ENCODE measurements at places on chromosomes 7 and 10.

DNA sequence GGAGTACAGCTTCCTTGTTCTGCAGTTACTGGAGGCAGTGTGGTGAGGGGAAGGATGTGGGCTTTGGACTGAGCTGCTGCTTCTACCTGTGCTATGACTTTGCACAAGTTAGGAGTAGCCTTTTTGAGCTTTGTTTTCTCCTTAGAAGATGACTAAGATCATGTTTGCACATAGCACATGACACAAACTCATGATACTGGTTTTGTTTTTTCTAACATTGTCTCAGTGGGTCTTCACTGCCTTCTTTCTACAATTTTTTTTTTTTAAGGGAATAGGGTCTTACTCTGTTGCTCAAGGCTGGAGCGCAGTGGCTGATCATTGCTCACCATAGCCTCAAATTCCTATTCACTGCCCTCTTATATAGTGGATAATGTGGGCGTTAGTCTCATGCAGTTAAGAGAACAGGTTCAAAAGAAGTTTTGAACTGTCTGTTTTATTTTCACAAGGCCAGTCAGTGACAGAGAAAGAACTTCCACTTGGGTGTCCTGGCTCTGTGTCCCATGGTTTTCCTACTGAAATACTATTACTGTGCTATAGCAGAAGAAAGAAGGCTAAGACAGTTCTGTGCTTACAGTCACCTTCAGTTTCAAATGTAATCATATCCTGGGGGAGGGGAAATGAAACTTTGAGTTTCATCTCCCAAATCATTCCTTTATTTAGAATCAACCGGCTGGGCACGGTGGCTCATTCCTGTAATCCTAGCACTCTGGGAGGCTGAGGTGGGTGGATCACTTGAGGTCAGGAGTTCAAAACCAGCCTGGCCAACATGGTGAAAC, 72.0 kb downstream of the KAT6B start:
- DNase-seq: peak; percentile 32

- DNase-seq: no peak
Measured at GRCh38 chr10:77955136-77955535, 28.6 kb upstream of the DLG5 start.

- no peak for DNase-seq
Measured at GRCh38 chr10:97943294-97943693, 87.1 kb downstream of the CRTAC1 start.

DNA sequence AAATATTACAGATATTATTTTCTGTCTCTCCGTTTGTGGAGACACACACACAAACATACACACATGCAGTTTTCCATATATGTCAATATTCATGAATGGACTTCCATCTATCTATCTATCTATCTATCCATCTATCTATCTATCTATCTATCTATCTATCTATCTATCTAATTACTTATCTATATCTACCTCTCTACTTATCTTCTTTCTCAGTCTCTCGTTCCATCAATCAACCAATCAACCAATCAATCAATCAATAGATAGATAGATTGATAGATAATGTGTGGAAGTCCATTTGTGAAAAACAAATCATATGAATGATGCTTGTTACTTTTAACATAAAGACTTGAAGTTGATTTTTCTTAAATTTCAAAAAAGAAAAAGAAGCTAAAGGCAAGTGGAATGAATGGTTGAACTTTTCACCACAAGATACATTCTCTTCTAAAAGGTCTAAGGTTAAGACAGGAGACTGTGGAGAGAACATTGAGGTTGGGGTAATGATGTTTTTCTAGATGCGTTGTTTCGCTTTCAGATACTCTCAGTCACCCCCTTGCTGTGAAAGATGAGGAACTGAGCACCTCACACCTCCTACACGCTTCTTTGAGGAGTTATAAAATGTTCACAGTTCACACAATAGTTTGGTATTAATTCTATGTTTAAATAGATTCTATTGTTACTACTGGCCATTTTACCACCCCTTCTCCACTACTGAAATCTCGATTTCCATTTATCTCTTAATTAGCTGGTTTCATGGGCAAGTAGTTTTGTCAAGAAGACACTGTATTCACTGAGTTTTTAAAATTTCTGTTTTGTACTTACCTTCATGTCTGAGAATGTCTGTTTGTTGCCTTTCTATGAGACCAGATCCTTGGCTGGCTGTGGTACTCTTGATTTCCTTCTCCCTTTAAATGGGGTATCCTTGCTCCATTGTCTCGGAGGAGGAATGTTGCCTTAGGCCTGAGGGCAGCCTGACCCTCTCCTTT, 114.1 kb downstream of the EMX2 start:
- no peak for DNase-seq

GRCh38 chr10:16545116-16545736, 23.5 kb upstream of the C1QL3 start:
- no peak for DNase-seq

- no peak for DNase-seq
Measured at GRCh38 chr10:123327450-123327849, 173.2 kb downstream of the BUB3 start.

DNA sequence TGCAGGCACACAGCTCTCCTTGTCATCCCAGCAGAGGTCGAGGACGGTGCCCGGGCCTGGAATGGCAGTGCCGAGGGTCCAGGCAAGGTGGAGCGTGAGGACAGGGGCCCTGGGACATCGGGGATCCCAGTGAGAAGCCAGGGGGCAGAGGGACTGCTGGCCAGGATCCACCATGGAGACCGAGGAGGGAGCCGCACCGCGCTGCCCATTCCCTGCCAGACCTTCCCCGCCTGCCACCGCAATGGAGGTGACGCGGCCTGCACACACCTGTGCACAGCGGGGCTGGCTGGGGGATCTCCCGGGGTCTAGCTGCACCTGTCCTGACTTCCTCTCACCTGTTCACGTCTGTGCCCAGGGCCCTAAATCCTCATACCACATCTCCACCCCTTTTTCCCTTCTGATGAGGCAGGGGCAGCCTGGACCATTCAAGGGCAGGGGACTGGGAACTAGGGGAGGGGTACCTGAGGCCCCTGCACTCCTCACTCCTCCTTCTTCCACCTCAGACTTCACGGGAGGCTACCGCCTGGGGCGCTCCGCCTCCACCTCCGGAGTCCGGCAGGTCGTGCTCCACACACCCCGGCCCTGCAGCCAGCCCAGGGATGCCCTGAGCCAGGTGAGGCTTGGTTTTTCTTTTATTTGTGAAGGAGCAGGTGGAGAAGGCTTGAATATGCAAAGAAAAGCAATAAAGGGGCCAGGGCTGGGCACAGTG, 6.9 kb downstream of the NYAP1 start:
- DNase-seq: no peak

GRCh38 chr10:129497013-129497412, 30.0 kb downstream of the MGMT start:
- no peak for DNase-seq

DNA sequence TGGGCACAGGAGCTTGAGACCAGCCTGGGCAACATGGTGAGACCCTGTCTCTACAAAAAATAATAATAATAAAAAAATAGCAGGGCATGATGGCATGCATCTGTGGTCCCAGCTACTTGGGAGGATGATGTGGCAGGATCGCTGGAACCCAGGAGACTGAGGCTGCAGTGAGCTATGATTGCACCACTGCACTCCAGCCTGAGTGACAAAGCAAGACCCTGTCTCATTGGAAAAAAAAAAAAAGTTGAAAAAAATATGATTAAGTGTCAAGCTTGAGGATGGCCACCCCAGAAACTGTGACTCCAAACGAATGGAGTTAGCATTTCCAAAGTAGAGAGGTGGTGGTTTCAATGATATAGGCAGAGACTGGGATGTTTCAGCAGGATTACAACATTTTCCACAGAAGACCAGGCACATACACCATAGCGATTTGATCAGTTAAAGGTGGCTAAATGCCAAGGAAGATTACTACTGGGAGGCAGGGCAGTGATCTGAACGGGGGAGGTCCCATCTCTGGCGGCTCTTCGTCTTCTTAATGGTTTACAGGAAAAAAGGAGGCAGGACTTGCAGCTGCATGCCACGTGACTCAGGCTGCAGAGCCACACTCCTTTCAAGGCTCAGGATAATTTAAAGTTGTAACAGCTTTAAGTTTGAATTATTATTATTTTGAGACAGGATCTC, 250.6 kb upstream of the GALNT17 start:
- no peak for DNase-seq

GRCh38 chr7:143047326-143047725, 4.8 kb upstream of the OR6V1 start:
- no peak for DNase-seq

DNA sequence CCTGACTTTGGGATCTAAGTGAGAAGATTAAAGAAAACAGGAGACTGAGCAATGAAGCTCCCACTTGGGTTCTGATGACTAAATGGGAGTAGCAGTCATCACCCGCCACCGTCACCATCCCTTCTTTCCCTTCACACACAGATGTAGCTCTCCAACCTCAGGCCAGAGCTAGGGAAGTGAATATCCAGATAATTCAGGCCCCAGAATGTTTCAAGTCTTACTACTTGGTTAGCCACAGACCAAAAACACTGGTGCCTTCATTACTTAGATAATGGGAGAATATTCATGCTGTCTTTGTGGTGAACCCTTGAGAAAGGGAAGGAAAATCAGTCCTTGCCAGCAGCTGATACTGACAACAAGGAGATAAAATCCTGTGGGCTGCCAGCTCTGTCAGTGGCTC, 100.7 kb downstream of the OSBPL3 start:
- no peak for DNase-seq

DNA sequence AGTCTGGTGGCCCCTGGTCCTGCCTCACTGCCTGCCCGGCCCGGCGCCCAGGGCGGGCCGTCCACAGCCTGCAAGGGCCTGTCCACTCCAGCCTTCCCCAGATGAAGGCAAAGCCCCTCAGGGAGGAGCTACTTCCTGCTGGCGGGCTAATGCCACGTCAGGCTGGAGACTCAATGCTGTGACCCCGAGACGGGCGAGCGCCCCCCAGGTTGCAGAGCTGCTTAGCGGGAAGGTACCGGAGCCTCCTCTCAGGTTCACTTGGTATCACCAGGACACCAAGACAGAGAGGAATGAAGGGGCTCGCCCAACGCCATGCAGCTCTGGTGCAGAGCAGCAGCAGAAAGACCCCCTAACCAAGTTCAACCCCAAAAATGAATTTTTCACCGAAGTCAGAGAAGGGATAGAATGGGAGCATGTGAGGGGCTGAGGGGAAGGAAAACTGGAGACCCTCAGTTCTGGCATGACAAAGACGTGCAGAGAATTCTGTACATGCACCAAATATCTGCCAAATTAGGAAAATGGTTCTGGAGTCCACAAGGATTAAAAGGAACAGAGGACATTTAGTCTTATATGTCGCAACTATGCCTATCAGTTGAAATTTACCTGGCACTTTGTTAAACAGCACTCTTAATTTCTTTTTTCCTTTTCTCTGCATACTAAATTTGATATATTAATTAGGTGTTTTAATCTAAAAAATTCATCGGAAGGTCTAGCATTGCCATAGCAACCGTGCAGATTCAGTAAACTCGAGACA, 2.8 kb downstream of the STK32C start:
- DNase-seq: no peak

DNA sequence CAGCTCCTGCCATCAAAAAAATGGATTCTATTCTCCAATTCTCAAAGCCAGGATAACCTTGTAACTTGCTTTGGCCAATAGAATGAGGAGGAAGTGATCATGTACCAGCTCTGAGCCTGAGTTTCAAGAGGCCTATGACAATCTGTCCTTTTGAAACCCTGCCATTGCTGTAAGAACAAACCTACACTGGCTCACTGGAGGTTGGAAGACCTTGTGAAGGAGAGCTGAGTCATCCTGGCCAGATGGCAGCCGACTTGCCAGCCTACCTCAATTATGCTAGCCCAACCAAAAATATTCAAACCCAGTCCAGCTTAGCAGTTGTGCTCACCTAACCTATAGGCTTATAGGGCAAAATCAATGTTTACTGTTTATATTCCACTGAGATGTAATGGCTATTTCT, 93.0 kb downstream of the HGF start:
- DNase-seq: no peak

DNA sequence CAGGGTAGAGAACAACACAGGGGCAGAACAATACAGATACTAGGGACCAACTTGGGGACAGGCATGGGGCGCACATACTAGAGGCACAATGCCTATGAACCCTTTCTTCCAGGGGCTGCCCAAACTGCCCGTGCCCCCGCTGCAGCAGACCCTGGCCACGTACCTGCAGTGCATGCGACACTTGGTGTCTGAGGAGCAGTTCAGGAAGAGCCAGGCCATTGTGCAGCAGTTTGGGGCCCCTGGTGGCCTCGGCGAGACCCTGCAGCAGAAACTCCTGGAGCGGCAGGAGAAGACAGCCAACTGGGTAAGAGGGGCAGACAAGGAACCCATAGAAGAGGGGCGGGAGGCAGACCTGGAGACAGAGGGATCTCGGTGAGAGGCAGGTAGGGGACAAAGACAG, 5.8 kb downstream of the CHAT start:
- no peak for DNase-seq

GRCh38 chr7:128676665-128677064, 4.6 kb downstream of the GARIN1A start:
- no peak for DNase-seq

DNA sequence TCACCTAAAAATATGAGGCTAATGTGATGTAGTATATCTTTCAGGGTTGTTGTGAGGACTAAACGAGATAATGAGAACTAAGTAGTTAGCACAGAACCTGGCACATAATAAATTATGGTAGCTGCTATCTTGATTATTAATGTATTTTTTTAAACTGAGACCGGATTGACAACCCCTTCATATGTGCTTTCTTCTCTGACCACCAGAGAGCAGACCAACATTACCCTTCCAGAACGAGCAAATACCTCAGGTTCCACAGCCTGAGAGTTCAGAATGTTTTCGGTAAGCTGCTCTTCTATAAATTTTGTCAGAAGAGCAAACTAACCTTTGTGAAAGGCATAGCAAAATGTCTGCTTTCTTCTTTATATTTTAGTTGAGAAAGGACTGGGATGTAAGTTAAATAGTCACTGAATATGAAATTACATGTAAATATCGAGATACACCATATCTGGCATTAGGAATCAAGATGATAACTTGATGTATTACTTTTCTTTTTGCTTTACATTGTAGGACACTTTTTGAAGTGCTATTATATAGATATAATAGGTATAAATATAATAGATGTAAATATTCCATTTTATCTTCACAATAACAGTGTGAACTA, 13.6 kb upstream of the BPGM start:
- DNase-seq: peak; percentile 55

DNA sequence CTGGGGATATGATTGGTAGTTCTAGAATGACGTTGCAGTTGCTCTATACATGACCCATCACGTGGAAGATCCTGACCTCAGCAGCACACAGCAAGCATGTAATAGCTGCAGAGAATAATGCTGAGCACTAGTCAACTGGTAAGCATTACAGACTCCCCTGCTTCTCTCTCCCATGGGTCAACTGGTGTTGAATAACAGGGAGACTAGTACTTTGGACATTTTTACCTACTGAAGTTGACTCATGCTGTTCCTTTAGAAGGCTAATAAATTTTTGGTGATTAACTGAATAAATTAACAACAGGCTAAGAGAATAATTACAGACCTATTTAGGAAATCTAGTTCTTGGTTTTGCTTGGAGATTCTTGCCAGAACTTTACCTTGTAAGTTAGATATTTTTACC, 234.1 kb downstream of the AUTS2 start:
- DNase-seq: no peak

GRCh38 chr7:121696954-121697353, 176.0 kb upstream of the PTPRZ1 start:
- no peak for DNase-seq
